CD4-positive, alpha-beta T cell treated with Interleukin-17A for 4 hours (primary cell): ENCODE measurements at places on chromosomes 16 and 17.

- no peak for DNase-seq
Observed at GRCh38 chr17:31869031-31869430, 10.0 kb upstream of the COPRS start.

GRCh38 chr16:11219178-11219577 is 36.8 kb downstream of the SOCS1 start:
- DNase-seq = no peak

- peak; percentile 4 for DNase-seq
Observed at GRCh38 chr16:7025616-7026190, 306.9 kb upstream of the RBFOX1 start.

- no peak for DNase-seq
Observed at GRCh38 chr17:11506635-11507034, 91.6 kb upstream of the DNAH9 start.

DNA sequence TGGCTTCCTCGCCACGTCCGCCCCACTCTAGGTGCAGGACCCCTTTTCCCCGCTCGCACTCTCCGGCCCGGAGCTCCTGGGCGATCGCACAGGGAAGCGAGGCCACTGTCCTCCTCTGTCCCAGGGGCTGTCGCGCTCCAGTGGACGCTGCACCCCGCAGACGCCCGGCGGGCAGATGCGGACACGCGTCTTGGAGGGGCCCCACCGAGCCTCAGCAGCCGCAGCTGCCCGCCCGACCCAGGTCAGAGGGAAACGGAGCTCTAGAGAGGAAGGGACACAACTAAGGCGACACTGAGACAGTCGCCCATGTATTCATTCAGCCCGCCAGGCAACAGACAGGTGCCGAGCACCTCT is 726 bp upstream of the SLC13A5 start:
- DNase-seq = no peak

DNA sequence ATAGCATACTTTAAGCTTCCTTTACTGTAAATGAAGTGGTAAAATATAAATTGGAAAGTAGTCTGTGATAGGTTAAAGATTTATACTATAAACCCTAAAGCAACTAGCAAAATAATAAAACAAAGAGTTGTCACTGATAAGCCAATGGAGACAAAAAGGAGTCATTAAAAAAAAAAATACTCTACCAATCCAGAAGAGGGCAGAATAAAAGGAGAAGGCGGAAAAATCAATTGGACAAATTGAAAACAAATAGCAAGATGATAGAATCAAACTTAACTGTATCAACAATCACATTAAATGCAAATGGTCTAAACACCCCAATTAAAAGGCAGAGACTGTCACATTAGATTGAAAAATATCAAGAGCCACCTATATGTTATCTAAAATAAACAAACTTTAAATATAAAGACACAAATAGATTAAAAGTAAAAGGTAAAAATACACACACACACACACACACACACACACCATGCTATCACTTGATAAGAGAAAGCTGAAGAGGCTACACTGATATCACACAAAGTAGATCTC is 71.8 kb downstream of the CACNG1 start:
- DNase-seq = no peak

DNA sequence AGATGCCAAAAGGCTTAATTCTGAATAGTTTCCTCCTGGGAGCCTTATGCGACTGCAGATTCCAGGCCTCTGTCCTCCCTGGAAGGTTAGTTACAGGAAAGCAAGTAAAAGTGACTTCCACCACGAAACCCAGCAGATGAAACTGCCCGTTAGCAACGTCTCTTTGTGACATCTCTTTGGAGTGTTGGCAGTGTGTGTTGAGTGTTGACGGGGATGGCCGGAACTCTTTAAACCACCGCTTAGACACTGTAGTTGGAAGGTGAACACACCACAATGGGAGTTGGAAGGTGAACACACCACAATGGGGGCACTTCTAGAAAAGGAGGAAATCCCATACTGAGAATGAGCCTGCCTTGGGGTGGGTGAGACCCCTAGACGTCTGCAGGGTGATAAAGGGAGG is 858 bp downstream of the SKAP1 start:
- peak; percentile 60 for DNase-seq

DNA sequence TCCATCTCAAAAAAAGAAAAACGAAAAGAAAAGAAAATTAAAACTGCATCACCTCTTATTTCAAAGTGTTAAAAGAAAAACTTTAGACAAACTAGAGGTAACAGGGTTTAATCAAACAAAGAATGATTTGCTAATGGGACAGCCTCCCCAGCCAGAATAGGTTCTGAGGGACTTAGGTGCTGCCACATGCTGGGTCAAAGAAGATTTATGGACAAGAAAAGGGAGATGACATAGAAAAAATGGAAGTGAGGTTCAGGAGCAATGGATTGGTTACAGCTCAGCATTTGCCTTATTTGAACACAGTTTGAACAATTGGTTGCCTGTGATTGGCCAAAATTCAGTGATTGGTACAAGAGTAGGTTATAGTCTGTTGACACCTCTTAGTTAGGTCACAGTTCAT is 21.1 kb downstream of the TMC5 start:
- no peak for DNase-seq

GRCh38 chr16:72029567-72030271 is 21.2 kb downstream of the DHODH start:
- DNase-seq = no peak

GRCh38 chr17:33802349-33803198 is 452.5 kb upstream of the CCL2 start:
- no peak for DNase-seq

DNA sequence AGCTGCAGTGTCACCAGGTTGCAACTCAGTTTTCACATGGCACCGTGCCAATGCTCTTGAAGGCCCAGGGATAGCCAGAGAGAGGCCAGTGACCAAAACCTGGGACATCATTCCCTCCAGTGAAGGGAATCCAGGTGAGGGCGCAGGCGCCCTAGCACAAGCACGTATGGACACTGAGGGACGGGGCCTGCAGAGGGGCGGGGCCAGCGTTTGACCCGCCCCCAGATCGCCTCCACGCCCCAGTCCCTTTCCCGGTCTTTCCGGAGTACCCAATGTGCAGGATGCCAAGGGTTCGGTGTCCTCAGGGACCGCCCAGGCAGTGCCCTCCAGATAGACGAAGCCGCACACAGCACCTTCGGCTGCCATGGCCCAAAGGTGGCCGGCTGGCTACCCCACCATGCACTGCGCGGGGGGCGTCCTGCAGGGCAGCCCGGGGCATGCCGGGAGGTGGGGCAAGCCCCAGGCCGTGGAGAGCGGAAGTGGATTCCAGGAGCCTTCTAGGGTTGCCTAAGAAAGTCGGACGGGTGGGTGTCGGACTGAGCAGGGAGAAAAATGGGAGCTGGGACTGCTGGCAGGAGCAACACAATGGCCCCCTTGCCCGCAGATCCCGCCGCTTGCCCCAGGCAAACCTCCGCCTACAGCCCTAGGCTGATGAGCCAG is 4.6 kb downstream of the SLC12A4 start:
- no peak for DNase-seq

GRCh38 chr16:81366316-81366932 is 51.7 kb downstream of the GAN start:
- DNase-seq = peak; percentile 11

- no peak for DNase-seq
Observed at GRCh38 chr16:10352262-10352661, 33.6 kb upstream of the ATF7IP2 start.

- no peak for DNase-seq
Observed at GRCh38 chr17:73027130-73027741, 65.3 kb downstream of the SLC39A11 start.

- no peak for DNase-seq
Observed at GRCh38 chr16:19132898-19133297, 19.1 kb downstream of the ITPRIPL2 start.
